ENCODE measurements at places on chromosomes 7 and 10. TPM values are rescaled to one million over a fixed set of nuclear protein-coding genes. Genes with fewer than 3 reads are reported as not detected.

CYP26A1 gene
- not detected for total RNA-seq

DNAJB9 gene
- 24.0 TPM for total RNA-seq

LRMDA gene
- 3.6 TPM for total RNA-seq

NKX2-3 gene
- 0.07 TPM for total RNA-seq

FAM25C gene
- not detected for total RNA-seq

ZNF37A gene
- 25.7 TPM for total RNA-seq

SPDYE16 gene
- not detected for total RNA-seq

COL17A1 gene
- total RNA-seq, result 1.6 TPM

FOXI2 gene
- not detected for total RNA-seq

Measured in PC-3 (cell line).